ENCODE measurements at places on chromosomes 2 and 18. TPM values are rescaled to one million over a fixed set of nuclear protein-coding genes. Genes with fewer than 3 reads are reported as not detected.

Gene C2orf78
- total RNA-seq, result not detected

GRCh38 chr2:174924061-174924693, 81.0 kb downstream of the CHN1 start:
- no peak for DNase-seq

GRCh38 chr18:11437046-11437445, 172.3 kb upstream of the SLC35G4 start:
- DNase-seq, result no peak

- DNase-seq, result no peak
Measured at GRCh38 chr18:5510135-5510846, 33.5 kb downstream of the EPB41L3 start.

Gene TBC1D8
- 29.6 TPM for total RNA-seq

Gene IL18RAP
- 3.4 TPM for total RNA-seq

- no peak for DNase-seq
Measured at GRCh38 chr2:47043142-47043890, 111.8 kb downstream of the STPG4 start.
